Esophagus mucosa (tissue), 1 donor: ENCODE measurements at places on chromosomes 7 and 10. TPM values are rescaled to one million over a fixed set of nuclear protein-coding genes. Genes with fewer than 3 reads are reported as not detected.

Gene FRAT1
- 1.6 TPM for total RNA-seq

DNA sequence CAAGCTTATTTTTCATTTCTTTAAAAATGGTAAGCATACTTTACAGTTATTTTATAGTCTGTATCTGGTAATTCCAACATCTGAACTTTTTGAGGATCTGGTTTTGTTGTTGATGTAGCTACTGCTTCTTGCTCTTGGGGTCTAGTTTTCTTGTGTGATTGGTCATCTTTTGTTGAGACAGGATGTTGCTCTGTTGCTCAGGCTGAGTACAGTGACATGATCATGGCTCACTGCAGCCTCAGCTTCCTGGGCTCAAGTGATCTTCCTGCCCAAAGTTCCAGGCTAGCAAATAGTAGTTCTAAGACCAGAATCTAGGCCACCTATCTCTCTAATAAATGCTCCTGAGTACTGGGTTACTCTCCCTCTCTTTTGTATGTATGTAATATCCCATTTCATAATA lies 75.7 kb downstream of the NRCAM start:
- ATAC-seq, result no peak

DNA sequence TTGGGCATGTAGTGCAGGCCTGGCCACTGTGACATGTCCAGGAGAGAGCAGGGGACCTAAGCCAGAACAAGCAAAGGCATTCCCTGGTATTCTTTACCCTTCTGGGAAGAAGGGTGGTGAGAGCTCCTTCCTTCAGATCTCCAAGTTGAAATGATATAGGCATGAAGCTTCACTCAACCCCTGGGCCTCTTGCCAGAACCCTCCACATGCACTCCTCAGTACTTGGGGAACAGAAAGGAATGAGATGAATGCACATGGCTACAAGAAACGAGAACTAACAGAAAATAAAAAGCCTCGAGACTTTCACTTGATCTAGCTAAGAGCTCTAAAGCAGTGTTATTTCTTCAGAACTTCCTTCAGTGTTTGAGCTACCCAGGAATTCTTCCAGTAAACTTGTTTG lies 262.2 kb downstream of the ETV1 start:
- ATAC-seq, result no peak

- ATAC-seq, result no peak
Observed at GRCh38 chr10:3805201-3805790, 20.3 kb upstream of the KLF6 start.

- no peak for ATAC-seq
Observed at GRCh38 chr7:135879233-135879632, 97.9 kb downstream of the MTPN start.
